ENCODE measurements at places on chromosomes 2 and 18.

DNA sequence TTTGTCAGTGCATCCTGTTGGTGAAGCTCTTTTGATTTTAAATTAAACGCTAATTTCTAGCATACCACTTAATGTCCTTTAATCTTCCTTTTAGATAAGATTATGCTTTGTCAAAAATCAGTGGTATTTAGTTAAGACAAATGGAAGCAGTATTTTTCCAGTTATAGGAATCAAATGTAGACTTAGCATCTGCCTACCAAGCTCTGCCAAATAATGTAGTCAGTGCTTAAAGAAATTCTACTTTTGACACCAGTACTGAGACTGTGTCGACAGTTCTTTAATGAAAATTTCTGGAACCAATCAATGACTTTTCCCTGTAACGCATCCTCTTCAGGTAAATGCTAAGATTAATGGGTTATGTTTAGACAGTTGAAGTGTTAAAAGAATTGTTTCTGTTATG is 803.3 kb upstream of the FAM98A start:
- no peaks in the 10 kb centered on the region for H3K36me3 ChIP-seq
- H3K27ac ChIP-seq = no peak overlapping the region
- H3K4me3 ChIP-seq = no peak overlapping the region
- no peak for DNase-seq
- H3K27me3 ChIP-seq = no peaks in the 10 kb centered on the region

GRCh38 chr2:84653302-84653701 is 137.0 kb downstream of the DNAH6 start:
- no peak overlapping the region for H3K27ac ChIP-seq
- DNase-seq = no peak
- H3K27me3 ChIP-seq = peaks cover 37% of the 10 kb centered on the region

DNA sequence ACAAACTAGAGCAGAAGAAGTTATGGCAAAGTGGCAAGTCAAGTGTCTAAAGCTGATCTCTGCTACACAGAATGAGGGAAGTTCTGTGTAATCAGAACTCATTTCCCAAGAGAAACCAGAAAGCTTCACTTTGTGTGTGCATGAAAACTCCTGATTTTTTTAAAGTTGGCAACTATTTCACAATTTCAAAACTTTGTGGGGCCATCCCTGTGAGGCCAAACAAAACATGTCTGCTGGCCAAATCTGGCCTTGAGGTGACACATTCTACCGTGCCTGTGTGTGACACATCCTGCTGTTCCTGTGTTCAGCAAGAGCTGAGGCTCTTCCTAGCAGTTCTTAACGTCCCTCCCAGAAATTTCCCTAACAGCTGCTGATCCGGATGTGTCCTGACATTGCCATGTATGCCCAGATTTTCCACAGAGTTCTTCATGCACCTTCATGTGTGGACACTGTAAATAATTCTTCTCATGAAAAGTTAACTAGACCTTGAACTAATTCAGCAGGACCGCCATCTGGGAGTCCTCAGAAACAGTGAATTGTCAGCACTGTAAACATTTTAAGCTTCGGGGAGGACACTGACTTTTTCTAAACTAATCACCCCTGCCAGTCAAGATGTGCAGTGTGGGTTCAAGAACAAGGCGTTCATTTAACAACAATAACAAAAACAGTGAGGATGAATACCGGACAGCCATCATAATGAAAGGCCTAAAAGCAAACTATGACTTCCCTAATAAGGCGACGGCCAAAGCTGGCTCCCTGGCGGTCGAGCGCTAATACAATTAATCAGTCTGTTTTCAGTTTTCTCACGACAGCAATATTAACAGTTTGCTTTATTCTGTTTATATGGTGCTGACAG is 99.0 kb downstream of the PLEKHM3 start:
- no peaks in the 10 kb centered on the region for H3K36me3 ChIP-seq
- no peak for DNase-seq
- no peak overlapping the region for H3K27ac ChIP-seq
- H3K27me3 ChIP-seq = no peaks in the 10 kb centered on the region
- H3K4me3 ChIP-seq = no peak overlapping the region
- peaks cover 13% of the 10 kb centered on the region for H3K4me1 ChIP-seq

- no peak for DNase-seq
- H3K27ac ChIP-seq = no peak overlapping the region
- H3K4me3 ChIP-seq = no peak overlapping the region
These were observed 43.0 kb downstream of the EFEMP1 start for GRCh38 chr2:55880416-55881143.

DNA sequence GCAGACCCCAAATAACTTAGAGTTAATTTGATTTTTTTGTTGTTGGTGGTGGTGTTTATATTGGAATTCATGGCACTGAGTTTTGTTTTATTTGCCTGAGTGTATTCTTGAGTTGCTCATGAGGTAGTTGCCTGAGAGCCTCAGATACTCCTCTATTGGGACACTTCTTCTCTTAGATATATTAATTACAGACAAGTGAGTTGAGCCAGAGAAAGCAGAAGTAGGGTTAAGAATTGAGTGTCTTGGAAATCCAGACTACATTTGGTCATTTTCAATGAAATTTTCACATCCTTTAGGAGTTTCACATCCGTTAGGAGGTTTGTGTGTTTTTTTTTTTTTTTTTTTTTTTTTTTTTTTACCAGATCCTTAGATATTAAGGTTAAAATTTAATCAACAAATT is 29.0 kb downstream of the FMNL2 start:
- no peak overlapping the region for H3K27ac ChIP-seq
- peaks cover 5% of the 10 kb centered on the region for H3K4me1 ChIP-seq
- no peaks in the 10 kb centered on the region for H3K27me3 ChIP-seq

- no peak overlapping the region for H3K27ac ChIP-seq
- H3K4me1 ChIP-seq = no peaks in the 10 kb centered on the region
- no peaks in the 10 kb centered on the region for H3K36me3 ChIP-seq
- DNase-seq = no peak
These were observed 30.7 kb downstream of the INO80C start for GRCh38 chr18:35466815-35467623.

GRCh38 chr2:78035804-78036203 is 513.6 kb upstream of the LRRTM4 start:
- no peak overlapping the region for H3K27ac ChIP-seq
- DNase-seq = no peak
- H3K4me1 ChIP-seq = no peaks in the 10 kb centered on the region
- H3K4me3 ChIP-seq = no peak overlapping the region
- H3K36me3 ChIP-seq = no peaks in the 10 kb centered on the region
- no peaks in the 10 kb centered on the region for H3K27me3 ChIP-seq

GRCh38 chr2:134087371-134087921 is 166.4 kb upstream of the MGAT5 start:
- DNase-seq = no peak
- H3K27me3 ChIP-seq = no peaks in the 10 kb centered on the region
- H3K27ac ChIP-seq = peak overlapping the region; percentile 35

DNA sequence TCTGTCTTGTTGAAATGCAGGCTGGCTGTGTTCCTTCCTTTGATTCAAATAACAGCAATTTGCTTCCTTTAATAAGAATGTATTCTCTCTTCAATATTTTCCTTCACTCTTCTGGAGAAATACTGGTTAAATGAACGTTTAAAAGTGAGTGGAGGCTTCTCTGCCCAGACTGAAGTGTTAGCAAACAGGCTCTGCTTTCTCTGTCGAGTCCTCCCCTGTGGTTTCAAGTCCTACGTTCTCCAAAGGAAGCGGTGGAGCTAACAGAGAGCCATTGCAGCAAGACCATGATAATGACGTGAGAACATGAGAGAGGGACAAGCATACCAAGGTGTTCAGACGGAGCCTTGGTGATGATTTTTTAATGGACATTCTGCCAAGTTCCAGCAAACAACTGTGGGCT is 26.2 kb upstream of the PID1 start:
- H3K4me1 ChIP-seq = no peaks in the 10 kb centered on the region
- no peak overlapping the region for H3K4me3 ChIP-seq
- no peaks in the 10 kb centered on the region for H3K27me3 ChIP-seq
- no peaks in the 10 kb centered on the region for H3K36me3 ChIP-seq

GRCh38 chr2:130972410-130972809 is 120.8 kb downstream of the FAM168B start:
- no peak overlapping the region for H3K4me3 ChIP-seq
- H3K36me3 ChIP-seq = no peaks in the 10 kb centered on the region
- no peak overlapping the region for H3K27ac ChIP-seq
- no peak for DNase-seq

DNA sequence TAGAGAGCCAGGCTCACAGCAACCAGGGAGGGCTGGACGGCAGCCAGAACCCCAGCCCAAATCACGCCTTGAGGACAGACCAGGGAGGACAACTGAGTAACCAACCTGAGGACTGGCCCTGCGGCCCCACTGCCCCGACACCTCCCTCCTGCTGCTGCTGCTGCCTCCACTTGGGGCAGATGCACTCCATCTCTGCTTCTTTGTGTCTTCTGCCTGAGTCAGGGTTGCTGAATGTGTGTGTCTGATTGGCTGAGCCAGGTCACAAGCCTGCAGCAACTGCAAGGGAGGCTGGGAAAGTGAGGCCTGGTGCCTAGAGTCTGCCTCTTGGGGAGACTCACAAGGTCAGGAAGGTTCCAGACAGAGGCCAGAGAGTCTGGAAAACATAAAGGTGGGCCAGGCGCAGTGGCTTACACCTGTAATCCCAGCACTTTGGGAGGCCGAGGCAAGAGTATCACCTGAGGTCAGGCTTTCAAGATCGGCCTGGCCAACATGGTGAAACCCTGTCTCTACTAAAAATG is 83.4 kb downstream of the ZFP36L2 start:
- H3K4me1 ChIP-seq = peaks cover 22% of the 10 kb centered on the region
- no peak for DNase-seq
- H3K27me3 ChIP-seq = no peaks in the 10 kb centered on the region
- H3K36me3 ChIP-seq = no peaks in the 10 kb centered on the region

DNA sequence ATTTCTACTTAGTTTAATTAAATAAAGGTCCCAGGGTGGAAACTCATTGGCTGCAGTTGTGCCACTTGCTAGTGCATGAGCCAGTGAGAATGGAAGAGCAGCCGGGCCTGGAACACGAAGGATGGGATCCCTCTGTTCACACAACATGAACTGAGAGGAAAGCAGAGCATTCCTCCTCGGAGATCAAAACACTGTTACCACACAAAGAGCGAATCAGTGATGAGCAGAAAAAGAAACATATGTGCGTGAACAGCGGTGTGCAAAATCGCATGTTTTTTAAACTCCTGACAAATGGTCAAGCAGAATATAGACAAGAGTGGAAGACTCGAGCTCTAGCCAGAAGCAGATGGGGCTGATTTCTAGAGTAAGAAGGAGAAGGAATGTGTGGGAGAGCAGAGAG is 28.4 kb upstream of the ANKRD44 start:
- no peaks in the 10 kb centered on the region for H3K4me1 ChIP-seq
- no peak overlapping the region for H3K4me3 ChIP-seq
- H3K27ac ChIP-seq = no peak overlapping the region
- H3K36me3 ChIP-seq = no peaks in the 10 kb centered on the region
- no peaks in the 10 kb centered on the region for H3K27me3 ChIP-seq
- DNase-seq = no peak

GRCh38 chr2:96934831-96935540 is 51.4 kb downstream of the FAM178B start:
- no peaks in the 10 kb centered on the region for H3K36me3 ChIP-seq
- no peaks in the 10 kb centered on the region for H3K27me3 ChIP-seq
- no peak for DNase-seq
- peaks cover 9% of the 10 kb centered on the region for H3K4me1 ChIP-seq
- H3K27ac ChIP-seq = no peak overlapping the region

DNA sequence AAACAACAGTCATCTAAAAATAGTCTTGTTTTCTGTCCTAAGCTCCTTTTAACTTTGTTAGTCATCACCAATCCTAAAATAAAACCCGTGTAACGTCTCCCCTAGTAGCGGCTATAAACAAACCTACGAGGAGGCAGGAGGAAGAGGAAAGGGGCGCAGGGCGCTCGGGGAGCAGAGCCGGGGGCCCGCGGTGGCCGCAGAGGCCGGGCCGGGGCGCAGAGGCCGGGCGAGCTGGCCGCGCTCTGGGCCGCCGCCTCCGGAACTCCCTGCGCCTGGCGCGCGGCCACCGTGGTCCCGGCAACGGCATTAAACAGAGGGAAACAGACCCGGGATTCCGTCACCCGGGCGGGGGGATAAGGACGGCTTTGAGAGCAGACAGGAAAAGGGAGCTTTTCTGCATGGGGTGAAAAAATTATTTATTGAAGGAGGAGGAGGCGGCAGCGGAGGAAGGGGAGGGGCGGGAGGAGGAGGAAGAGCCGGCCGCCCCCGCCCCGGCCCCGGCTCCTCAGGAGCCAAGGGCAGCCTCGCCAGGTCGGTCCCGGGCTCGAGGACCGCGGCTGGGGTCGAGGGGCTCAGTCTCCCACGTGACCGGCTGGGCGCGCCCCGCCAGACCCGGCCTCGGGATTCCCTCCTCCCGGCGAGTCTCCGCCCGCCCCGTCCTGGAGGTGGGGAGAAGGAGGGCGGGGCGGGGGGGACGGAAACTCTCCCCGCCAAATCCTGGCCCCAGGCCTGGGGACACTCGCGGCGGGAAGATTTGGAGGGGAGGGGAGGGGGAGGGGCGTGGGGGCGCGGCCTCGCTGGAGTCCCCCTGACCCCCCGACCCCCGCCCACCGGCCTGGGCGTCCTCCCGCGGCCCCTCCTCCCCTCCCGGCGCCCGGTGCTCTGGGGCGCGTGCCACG is 1.8 kb upstream of the NFATC1 start:
- no peaks in the 10 kb centered on the region for H3K36me3 ChIP-seq
- DNase-seq = peak; percentile 76
- peaks cover 14% of the 10 kb centered on the region for H3K4me1 ChIP-seq
- peak overlapping the region; percentile 46 for H3K4me3 ChIP-seq

- no peak for DNase-seq
- no peak overlapping the region for H3K27ac ChIP-seq
These were observed 136.1 kb upstream of the TTC39C start for GRCh38 chr18:23878336-23878900.

DNA sequence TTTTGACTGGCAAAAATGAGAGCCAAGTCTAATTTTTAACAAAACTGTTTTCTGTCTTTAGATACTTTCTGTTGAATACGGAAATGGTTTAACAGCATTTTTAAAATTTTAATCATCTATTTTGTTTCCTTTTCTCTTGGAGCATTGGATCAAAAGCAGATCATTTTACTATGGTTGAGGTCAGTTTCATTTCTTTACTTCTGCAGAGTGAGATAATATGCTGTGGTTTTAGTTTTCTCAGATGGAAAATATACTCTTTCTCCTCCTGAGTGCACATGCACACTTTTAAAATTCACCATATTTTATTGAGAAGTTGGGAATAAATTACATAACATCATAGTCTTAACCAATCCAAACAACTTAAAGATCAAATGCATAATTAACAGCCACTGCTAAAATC is 283.3 kb downstream of the SLC8A1 start:
- no peak for DNase-seq
- H3K36me3 ChIP-seq = no peaks in the 10 kb centered on the region
- peaks cover 6% of the 10 kb centered on the region for H3K4me1 ChIP-seq
- H3K4me3 ChIP-seq = no peak overlapping the region

DNA sequence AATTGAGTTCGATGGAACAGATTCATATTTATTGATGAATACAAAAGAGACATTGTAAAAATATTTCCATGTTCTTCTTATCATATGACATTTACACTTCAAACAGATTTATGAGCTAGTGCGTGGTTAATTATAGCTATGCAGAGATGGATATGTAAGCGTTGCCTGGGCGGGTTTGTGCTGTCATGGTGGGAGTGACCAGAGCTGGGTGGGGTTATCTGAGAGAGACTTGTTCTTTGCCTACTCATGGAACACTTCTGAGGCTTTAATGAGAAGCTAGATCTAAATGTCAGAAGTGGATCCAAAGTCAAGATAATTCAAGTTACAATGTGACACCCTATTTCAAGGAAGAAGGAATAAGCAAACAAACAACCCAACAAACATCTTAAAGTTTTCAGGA is 162.3 kb upstream of the ZEB2 start:
- no peaks in the 10 kb centered on the region for H3K27me3 ChIP-seq
- no peaks in the 10 kb centered on the region for H3K4me1 ChIP-seq

All from neural progenitor cell (in vitro differentiated cells).